ENCODE measurements at places on chromosomes 12 and 14. TPM values are rescaled to one million over a fixed set of nuclear protein-coding genes. Genes with fewer than 3 reads are reported as not detected.

Gene IL26
- 2.4 TPM for total RNA-seq

Gene RPGRIP1
- total RNA-seq, result under 0.01 TPM

- DNase-seq, result no peak
Observed at GRCh38 chr14:74155287-74155686, 70.5 kb downstream of the LIN52 start.

GRCh38 chr12:128637642-128638606 lies 185.8 kb downstream of the SLC15A4 start:
- no peak for DNase-seq

GRCh38 chr12:9405886-9406563 lies 197.8 kb upstream of the PZP start:
- no peak for DNase-seq
